ENCODE measurements at places on chromosomes 5 and 9.

DNA sequence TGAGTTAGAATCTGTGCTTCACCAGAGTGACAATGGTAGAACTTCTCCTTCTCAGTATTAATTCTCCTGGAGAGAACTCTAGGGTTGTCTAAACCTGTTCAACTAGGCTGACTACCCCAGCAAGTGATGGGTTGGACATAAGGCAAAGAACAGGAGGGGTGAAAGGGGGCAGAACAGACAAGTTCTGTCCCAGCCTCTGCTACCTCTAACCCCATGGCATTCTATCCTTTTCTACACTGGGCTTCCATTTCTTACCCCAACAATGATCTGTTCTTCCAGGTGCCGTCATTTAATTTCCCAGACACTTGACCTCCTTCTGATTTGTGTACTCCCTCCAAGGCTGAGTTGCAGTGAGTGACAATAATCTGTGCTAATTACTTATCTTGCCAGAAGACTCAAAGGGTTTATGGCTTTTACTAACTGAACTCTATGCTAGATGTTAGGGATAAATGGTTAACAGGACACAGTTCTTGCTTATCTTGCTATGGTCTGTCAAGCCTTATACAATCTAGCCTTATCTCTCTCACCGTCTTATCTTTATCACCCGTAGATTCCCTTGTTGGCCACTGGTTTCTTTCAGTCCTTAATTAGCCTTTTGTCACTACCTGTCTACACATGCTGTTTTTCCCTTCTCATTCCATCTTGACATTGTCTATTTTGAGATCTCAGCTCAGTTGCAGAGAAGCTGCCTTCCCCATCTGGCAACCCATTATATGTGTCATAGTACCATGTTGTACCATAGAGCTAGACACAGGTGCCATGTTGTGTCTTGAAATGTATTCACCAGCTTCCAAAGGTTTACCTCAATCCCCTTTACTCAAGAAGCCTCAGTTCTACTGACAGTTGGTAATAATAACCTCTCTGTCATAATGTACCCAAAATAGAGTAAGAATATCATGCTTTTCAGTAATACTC is 10.0 kb upstream of the MATR3 start:
- DNase-seq = no peak

- no peak for DNase-seq
Observed at GRCh38 chr5:173671121-173671949, 54.9 kb upstream of the BOD1 start.

GRCh38 chr9:133514460-133515239 is 10.1 kb downstream of the MYMK start:
- no peak for DNase-seq

GRCh38 chr5:112419986-112420864 is 1.1 kb upstream of the EPB41L4A start:
- DNase-seq = no peak

- no peak for DNase-seq
Observed at GRCh38 chr5:118327389-118327788, 661.0 kb downstream of the DTWD2 start.

- DNase-seq = no peak
Observed at GRCh38 chr5:5736007-5736406, 313.5 kb downstream of the ICE1 start.

- DNase-seq = no peak
Observed at GRCh38 chr5:15510092-15510491, 10.1 kb downstream of the FBXL7 start.

DNA sequence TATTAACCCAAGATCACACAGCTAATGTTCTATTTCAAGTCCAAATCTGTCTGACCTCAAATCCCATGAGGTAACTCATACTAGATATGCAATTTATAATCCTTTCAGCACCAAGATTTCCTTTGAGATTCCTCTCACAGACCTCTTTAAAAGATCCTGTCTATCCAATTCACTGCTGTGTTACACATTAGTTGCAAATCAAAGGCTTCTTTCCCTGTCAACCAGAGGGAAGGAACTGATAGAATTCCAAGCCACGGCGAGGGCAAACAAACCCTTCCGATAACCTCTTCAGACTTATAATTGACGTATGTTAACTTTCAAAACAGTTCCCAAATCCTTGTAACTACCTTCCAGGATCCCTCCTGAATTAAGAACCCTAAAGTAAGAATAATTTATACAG is 168.9 kb downstream of the DRD1 start:
- DNase-seq = no peak

- no peak for DNase-seq
Observed at GRCh38 chr9:17490110-17490509, 88.8 kb upstream of the SH3GL2 start.

GRCh38 chr5:31186672-31187267 is 6.7 kb upstream of the CDH6 start:
- no peak for DNase-seq

DNA sequence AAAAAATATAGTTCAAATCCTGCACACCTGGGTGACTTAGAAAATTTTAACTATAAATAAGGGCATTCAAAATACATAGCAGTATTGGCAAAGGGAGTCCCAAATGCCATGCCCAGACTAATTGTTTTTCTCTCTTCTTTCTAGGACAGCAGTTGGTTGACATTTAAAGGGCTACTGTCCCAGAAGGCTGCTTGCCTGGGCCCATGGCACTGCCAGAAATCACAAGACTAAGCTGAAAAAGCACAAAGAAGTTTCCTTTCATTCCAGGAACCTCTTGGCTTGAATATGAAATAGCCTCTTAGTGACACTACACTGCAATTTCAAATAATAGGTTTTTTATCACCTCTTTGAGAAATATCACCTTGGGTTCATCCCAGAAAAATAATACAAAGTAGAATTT is 388.9 kb upstream of the TRPC7 start:
- no peak for DNase-seq

DNA sequence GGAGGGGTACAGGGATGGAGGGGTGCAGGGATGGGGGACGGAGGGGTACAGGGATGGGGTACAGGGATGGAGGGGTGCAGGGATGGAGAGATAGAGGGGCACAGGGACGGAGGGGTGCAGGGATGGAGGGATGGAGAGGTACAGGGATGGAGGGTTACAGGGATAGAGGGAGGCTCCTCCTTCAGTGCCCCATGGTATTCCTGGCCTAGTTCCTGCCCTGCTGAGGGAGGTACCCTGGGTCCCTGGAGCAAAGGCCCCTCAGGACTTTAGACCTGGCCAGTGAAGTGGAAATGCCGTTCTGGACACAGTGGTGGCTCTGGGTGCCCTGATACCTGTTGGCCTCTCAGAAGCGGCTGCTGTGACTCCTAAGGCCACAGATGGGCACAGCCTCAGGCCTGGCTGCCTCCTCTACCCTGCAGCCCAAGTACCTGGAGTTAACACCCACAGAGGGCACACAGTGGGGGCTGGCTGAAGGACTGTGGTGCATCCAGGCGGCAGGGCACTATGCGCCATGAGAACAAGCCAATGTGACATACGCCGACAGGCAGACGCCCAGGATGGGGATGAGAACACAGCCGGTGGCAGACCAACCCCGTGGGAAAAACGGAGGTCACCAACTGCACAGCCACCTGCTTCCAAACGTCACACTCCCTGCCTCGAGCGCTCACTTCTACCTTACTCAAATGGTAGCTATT is 8.4 kb downstream of the PTGES2 start:
- DNase-seq = no peak

DNA sequence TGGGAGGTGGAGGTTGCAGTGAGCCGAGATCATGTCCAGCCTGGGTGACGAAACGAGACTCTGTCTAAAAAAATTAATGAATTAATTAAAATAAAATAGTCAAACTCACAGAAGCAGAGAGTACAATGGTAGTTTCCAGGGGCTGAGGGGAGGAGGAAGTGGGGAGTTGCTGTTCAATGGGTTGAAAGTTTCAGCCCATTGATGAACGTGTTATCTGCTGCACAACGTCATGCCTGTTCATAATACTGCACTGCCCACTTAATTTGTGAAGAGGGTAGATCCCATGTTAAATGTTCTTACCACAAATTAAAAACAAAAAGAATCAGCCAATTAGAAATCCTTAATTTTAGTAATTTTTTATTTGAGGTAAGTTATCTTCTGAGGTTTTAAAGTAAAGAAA is 16.4 kb upstream of the RUFY1 start:
- no peak for DNase-seq

GRCh38 chr9:4297151-4297785 is 2.6 kb downstream of the GLIS3 start:
- DNase-seq = no peak

Data from keratinocyte (primary cell).